Karpas-422 (cell line): ENCODE measurements at places on chromosomes 7 and 10. TPM values are rescaled to one million over a fixed set of nuclear protein-coding genes. Genes with fewer than 3 reads are reported as not detected.

GRCh38 chr10:44966129-44966815, 6.7 kb downstream of the RASSF4 start:
- H3K27ac ChIP-seq, result peak overlapping the region; percentile 76; the same call in 1 of the 2 replicates
- H3K36me3 ChIP-seq, result no peaks in the 10 kb centered on the region
- H3K27me3 ChIP-seq, result no peaks in the 10 kb centered on the region
- DNase-seq, result peak; percentile 58
- H3K4me3 ChIP-seq, result no peak overlapping the region
- peaks cover 71% of the 10 kb centered on the region for H3K4me1 ChIP-seq

- H3K27me3 ChIP-seq, result no peaks in the 10 kb centered on the region
- no peaks in the 10 kb centered on the region for H3K36me3 ChIP-seq
- H3K4me3 ChIP-seq, result no peak overlapping the region
- H3K27ac ChIP-seq, result no peak overlapping the region
Measured at GRCh38 chr7:80612880-80613279, 25.6 kb upstream of the CD36 start.

DNA sequence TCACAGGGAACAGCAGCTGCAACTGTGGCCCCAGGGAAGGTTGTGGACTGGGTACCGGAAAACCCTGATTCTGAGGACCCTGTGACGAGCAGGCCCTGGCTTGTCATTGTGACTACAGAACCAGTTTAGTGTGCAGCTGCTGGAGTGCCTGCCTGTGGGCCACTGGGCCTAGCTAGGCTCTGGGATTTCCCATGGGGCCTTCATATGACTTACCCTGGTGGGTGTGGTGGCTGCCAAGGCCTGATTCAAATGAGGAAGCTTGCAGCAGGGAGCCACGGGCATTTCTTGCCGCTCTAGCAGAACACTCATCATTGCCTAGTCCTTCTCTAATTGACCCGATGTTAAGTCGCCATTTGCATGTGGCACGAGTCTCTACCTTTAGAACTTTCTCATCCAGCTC, 14.7 kb upstream of the CAMK2G start:
- no peaks in the 10 kb centered on the region for H3K27me3 ChIP-seq
- H3K4me1 ChIP-seq, result peaks cover 8% of the 10 kb centered on the region
- H3K4me3 ChIP-seq, result no peak overlapping the region

DNA sequence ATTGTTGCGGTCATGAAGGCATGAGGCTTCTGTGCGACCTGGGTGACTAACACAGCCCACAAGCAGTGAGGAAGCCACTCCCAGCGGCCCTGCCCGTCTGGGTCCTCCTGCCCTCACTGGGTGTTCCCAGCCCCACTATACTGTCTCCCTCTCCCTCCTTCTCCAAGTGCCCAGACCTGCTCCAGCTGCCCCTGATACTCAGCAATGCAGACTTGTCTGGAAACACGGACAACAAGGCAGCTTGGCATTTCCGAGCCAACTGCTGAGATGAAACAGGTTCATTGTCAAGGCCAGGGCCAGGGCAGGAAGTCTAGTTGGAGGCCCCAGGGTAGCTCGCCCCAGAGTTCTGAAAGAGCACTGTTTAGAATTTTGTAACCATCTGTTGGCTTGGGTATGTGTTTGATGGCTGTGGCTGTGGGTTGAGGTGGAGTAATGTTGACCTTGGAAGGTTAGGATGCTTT, 95.7 kb downstream of the RBM20 start:
- H3K36me3 ChIP-seq, result no peaks in the 10 kb centered on the region
- H3K4me1 ChIP-seq, result peaks cover 4% of the 10 kb centered on the region; the same call in 1 of the 2 replicates
- no peak overlapping the region for H3K4me3 ChIP-seq

- no peak overlapping the region for H3K27ac ChIP-seq
- H3K4me3 ChIP-seq, result no peak overlapping the region
Measured at GRCh38 chr10:125201791-125202622, 41.6 kb upstream of the CTBP2 start.

GRCh38 chr10:84693006-84693405, 364.6 kb downstream of the CCSER2 start:
- DNase-seq, result no peak
- no peaks in the 10 kb centered on the region for H3K27me3 ChIP-seq
- H3K27ac ChIP-seq, result no peak overlapping the region
- H3K4me3 ChIP-seq, result no peak overlapping the region
- no peaks in the 10 kb centered on the region for H3K36me3 ChIP-seq
- H3K4me1 ChIP-seq, result no peaks in the 10 kb centered on the region

GRCh38 chr10:128927497-128928161, 539.4 kb upstream of the MGMT start:
- DNase-seq, result no peak
- no peaks in the 10 kb centered on the region for H3K4me1 ChIP-seq
- H3K36me3 ChIP-seq, result no peaks in the 10 kb centered on the region
- no peak overlapping the region for H3K4me3 ChIP-seq
- no peaks in the 10 kb centered on the region for H3K27me3 ChIP-seq

INTS15 gene
- total RNA-seq, result 14.0 and 35.2 TPM in 2 replicates

GNGT1 gene
- not detected in 2 replicates for total RNA-seq

INA gene
- total RNA-seq, result not detected in 2 replicates
